ENCODE measurements at places on chromosomes 7 and 10.

DNA sequence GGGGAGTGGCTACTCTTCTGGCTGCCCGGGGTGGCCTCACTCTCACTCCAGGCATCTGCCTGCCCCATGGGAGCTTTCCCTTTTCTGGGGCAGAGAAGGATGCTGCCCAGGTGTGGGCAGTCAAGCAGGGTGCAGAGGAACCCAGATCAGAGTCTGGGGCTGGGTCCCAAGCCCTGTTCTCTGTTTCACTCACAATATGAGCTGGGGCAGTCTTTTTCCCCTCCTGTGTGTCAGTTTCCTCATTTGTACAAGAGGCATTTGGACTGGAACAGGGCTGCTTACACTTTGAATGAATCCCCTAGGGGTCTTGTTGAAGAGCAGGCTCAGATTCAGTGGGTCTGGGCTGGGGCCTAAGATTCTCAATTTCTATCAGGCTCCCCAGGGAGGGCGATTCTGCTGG, 38.4 kb upstream of the AQP1 start:
- no peak for DNase-seq

DNA sequence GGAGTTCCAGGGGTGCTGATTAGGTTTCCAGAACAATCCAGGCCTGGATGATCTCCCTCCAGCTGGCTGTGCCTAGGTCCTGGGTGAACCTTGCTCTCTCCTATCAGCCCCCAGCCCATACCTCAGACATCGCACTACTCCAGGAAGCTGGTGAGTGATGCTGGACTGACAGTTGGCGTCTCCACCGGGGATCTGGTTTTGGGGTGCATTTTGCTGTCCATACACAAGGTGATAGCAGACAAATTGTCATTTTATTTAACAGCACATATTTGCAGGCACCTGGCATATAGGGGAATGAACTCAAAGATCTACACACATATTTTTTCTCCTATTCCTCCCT, 601.2 kb downstream of the LRMDA start:
- no peak for DNase-seq

- no peak for DNase-seq
These were observed 3.6 kb downstream of the CCDC71L start for GRCh38 chr7:106657085-106657991.

- no peak for DNase-seq
These were observed 136.6 kb downstream of the AHR start for GRCh38 chr7:17434841-17435692.

DNA sequence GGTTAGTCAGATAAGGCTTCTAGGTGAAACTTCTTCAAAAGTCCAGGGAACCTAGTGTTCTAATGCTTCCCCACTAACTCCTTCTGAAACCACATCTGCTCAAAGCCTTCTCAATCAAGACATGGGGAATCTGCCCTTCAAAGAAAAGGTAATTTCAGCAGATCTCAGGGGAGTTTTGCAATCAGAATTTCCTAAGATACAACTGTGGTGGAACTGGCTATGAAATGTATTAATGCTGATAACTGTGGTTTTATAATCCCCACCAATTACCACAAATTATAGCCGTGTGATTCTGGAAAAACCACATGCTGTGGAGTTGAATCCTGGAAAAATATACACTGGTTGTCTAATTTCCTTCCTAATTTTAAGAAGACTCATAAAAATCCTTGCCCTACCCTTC, 233.8 kb downstream of the SORCS1 start:
- DNase-seq: no peak

- no peak for DNase-seq
These were observed 92.6 kb downstream of the RGS10 start for GRCh38 chr10:119449760-119450461.

- DNase-seq: no peak
These were observed 505.6 kb downstream of the HTR7 start for GRCh38 chr10:90352288-90352687.

GRCh38 chr7:2812114-2812487, 32.0 kb downstream of the GNA12 start:
- no peak for DNase-seq

- DNase-seq: no peak
These were observed 203.3 kb downstream of the BUB3 start for GRCh38 chr10:123357421-123357930.

DNA sequence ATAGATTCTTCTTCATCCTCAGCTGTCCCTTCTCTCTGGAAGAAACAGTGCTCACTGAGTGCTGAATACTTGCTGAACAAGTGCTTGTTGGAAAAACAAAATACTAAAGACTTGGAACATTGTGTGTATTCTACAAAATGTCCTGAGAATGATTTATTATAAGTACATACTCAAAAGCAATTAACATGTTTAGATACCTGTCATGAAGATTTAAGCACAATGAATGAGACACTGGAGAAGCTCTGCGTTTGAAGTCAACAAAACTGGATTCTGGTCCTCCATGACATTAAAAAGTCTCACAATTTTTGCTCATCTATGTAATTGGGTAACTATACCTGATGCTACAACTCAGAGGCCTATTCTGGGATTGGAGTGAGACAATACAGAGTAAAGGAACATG, 34.8 kb upstream of the LAMB1 start:
- no peak for DNase-seq

Measured in stimulated activated CD8-positive, alpha-beta memory T cell treated with anti-CD3 and anti-CD28 coated beads, Interleukin-12 subunit alpha, Interleukin-12 subunit beta, amount 100 ng/mL, for 4 hours (primary cell).